ENCODE measurements at places on chromosomes 5 and 9.
A peak's percentile ranks its signal among the peaks of the same experiment; 100 is the strongest.

- no peak for DNase-seq
Observed at GRCh38 chr5:126674145-126674544, 73.4 kb downstream of the PHAX start.

- no peak for DNase-seq
Observed at GRCh38 chr5:41414598-41414997, 95.8 kb downstream of the PLCXD3 start.

GRCh38 chr5:135478938-135479337, 26.8 kb upstream of the TIFAB start:
- DNase-seq, result peak; percentile 79

DNA sequence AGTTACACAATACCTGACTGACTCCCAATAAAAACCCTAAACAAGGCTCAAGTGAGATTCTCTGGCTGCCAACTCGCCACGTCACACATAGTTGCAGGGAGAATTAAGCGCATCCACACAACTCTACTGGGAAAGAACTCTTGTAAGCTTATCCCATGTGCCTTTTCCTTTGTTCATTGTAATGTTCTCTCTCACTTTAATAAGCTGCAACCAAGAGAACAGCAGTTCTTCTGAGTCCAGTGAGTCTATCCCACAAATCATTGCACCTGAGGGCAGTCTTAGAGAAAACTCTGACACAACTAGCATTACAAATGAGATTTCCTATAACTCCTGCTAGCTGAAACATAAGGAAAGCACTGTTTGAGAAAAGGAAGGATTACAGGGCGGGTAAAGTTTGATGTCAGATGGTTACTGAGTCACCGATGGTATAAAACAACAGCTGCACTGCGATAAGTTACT, 27.4 kb downstream of the CENPK start:
- no peak for DNase-seq

DNA sequence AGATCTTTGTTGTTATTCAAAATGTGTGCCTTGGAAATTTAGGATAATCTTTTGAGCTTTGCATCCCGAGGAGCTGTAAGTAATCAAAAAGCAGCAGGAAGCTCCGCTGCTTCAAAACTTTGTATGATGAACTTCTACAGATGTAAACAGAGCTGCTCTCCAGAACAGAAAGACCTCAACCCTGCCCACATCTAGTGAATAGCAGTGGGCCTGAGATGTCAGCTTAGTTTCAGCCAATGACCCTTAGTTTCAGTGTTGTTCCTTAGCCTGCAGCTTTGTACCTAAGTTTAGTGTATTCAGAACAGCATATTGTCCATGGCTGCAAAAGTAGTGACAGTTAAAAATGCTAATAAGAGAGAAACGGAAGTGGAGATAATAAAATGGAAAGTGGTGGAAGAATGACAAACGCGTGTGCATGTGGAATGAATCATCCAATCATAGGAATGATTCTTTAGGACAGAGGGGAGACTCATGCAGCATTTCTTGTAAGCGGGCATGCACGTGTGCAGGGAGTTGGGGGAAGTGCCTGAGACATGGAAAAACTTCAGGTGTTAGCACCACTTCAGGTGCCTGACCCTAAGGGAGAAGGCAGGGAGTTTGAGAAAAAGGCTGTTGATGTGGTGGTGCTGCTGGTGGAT, 24.9 kb downstream of the SNX24 start:
- DNase-seq, result no peak

GRCh38 chr5:145715412-145715811, 119.7 kb downstream of the PRELID2 start:
- DNase-seq, result no peak

- no peak for DNase-seq
Observed at GRCh38 chr5:131270809-131271208, 7.0 kb downstream of the CDC42SE2 start.

DNA sequence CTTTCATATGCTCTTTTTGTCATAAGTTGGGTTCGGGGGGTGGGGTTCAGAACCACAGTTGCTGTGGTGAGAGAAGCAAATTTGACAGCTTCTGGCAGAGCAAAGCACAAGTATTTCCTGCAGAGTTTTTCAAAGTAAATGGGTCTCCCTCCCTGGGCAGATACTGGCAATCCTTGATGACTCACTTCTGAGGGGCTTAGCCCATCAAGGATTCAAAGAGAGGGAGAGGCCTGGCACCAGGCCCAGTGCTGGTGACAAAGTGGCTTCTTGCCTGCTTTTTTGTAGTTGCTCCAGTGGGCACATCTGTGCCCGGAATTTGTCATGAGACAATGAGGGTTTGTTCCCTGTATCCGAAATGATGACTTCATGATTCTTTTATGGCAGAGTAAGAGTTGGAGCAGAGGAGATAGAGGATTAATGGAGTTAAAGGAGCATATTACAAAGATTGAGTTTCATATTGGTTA, 46.6 kb upstream of the TNC start:
- DNase-seq, result peak; percentile 30

GRCh38 chr9:4826417-4827166, 33.8 kb downstream of the RCL1 start:
- DNase-seq, result no peak

DNA sequence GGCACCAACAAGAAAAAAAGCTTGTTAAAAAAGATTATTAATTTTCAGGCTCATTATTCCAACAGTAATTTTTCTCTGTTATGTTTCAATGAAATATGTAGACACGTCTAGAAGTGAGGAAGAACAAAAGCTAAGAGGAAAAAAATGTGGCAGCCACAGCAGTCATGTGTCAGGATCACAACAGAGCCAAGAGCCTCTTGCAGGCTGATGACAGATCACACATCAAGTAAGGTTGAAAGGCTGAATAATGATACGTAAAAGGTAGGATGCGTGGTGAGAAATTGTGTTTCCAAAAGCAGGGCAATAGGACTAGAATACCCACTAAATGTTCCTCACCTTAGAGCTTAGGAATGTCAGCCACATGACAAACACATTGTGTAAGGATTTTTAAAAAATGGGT, 124.8 kb downstream of the HTR1A start:
- no peak for DNase-seq

GRCh38 chr5:132953710-132954109, 9.7 kb downstream of the AFF4 start:
- DNase-seq, result no peak

DNA sequence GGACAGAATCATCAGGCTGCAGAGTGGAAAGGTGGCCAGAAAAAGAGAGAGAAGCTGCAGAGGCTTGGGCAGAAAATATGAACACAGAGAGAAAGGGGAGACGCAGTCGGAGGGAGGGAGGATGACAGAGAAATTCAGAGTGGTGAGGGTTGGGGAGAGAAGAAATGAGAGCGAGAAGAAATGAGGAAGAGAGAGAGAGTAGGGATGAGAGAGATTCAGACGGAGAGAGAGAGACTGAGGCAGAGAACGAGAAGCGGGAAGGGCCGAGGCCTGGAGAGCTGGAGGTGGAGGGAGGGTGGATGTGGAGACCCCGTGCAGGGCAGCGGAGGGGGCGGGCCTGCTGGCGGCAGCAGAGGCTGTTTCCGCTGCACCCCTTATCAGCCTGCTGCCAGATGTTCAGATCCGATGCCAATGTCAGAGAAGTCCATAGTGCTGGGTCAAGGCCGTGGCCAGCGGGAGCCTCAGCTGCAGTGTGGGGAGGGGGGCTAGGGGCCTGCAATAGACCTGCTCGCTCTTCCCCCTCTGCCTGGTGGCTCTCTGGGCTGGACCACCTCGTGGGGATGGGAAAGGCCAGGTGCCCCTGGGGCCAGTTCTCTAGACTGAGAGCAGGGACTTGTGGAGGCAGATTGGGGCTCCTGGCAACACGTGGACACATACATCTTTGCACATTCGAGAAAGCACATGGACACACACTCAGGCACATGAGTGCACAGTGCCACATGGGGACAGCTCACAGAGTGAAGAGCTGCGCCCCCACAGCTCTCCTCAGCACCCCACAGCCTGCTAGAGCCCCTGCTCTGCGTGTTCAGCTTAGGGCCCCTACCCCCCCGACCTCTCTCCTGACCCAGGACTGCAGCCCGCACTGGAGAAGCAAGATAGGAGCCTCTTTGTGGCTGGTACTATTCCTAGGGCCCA, 4.9 kb upstream of the NR5A1 start:
- DNase-seq, result peak; percentile 83

- DNase-seq, result no peak
Observed at GRCh38 chr5:91443023-91443422, 59.9 kb upstream of the ARRDC3 start.

DNA sequence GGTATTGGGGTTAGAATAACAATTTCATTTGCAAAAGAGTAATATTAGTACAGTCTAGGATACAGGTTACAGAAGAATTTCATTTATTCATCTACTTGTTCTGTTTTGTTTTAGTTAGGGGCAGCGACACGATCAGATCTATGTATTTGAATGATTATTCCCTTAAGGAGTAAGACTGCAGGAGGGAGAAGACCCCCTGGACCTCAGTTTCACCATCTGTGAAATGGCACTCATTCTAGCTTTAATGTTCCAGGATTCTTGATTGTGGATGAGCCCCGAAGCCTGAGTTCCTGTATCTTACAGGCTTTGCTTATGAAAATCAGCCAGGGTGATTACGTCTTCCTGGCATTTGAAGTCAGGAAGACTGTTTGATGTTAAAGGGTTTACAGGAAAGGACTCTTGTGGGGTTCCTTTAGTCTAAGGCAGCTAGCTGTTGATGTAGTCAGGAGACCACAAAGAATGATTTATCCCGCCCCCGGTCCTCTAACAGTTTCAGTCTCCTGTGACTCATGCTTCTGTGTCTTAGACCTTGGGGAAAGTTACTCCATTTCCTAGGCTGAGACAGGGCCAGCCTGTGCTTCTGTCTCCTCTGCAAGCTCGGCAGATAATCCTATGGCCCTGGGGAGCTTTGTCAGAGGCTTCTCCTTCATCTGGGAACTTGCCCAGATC, 11.5 kb downstream of the SMIM3 start:
- DNase-seq, result no peak

GRCh38 chr9:77585335-77585786, 62.8 kb downstream of the GNA14 start:
- peak; percentile 18 for DNase-seq

- DNase-seq, result no peak
Observed at GRCh38 chr5:34844106-34844505, 5.1 kb downstream of the TTC23L start.

Measured in H7 (cell line).